ENCODE measurements at places on chromosomes 2 and 18. TPM values are rescaled to one million over a fixed set of nuclear protein-coding genes. Genes with fewer than 3 reads are reported as not detected.

ANKRD30BL gene
- total RNA-seq = not detected

SATB2 gene
- total RNA-seq = 14.8 TPM

ZNF804A gene
- total RNA-seq = 16.8 TPM

KCMF1 gene
- 93.0 TPM for total RNA-seq

MEX3C gene
- 68.2 TPM for total RNA-seq

FOXD4L1 gene
- total RNA-seq = 1.0 TPM

GREB1 gene
- 0.38 TPM for total RNA-seq

GNLY gene
- not detected for total RNA-seq

EPB41L5 gene
- total RNA-seq = 22.1 TPM

COLEC11 gene
- total RNA-seq = 0.51 TPM

DLX1 gene
- total RNA-seq = 13.5 TPM

CFAP65 gene
- total RNA-seq = not detected

DNA sequence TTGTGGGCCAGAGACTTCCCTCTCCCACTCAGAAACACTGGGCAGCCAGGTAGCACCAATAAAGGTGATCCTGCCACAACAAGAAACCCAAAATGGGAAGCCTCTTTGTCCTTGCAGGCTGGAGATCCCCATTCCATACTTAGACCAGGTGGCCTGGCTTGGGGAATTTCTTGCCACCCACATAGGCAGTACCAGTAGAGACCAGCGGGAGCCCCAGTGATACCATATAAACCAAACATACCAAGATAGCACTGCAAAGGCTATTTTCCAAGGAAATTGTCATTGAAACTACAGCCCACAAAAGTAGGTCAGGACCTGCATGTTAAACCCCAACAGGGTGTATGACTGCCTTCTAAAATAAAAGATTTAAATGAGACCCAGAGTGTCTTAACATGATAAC, 171.6 kb downstream of the DIS3L2 start:
- H3K27ac ChIP-seq = no peak overlapping the region
- H3K4me3 ChIP-seq = no peak overlapping the region
- no peaks in the 10 kb centered on the region for H3K27me3 ChIP-seq
- H3K36me3 ChIP-seq = peaks cover 8% of the 10 kb centered on the region

DNA sequence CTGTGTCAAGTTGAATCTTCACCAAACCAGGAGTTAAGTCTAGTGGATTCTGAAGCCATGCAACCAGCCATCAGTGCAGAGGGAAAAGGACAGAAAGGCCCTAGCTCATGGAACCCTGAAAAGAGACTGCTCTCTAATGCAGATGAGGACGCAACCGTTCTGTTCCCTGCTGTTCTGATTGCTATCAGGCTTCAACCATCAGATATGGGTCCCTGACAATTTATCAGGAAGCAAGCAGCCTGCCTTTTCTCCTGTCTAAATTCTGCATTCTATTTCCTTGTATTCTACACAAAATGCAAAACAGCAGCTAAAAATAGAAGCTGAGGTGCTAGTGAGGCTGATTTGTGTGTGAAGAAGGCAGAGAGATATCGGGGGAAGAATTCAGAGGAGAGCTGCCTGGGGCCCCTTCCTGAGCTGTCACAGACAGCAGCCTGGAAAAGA, 68.4 kb upstream of the RTN4 start:
- no peaks in the 10 kb centered on the region for H3K27me3 ChIP-seq
- DNase-seq = no peak
- H3K4me1 ChIP-seq = peaks cover 37% of the 10 kb centered on the region
- no peak overlapping the region for H3K4me3 ChIP-seq
- no peaks in the 10 kb centered on the region for H3K36me3 ChIP-seq

GRCh38 chr2:73947412-73948018, 20.8 kb downstream of the DGUOK start:
- H3K27ac ChIP-seq = no peak overlapping the region
- no peaks in the 10 kb centered on the region for H3K4me1 ChIP-seq
- H3K4me3 ChIP-seq = no peak overlapping the region
- no peaks in the 10 kb centered on the region for H3K27me3 ChIP-seq

DNA sequence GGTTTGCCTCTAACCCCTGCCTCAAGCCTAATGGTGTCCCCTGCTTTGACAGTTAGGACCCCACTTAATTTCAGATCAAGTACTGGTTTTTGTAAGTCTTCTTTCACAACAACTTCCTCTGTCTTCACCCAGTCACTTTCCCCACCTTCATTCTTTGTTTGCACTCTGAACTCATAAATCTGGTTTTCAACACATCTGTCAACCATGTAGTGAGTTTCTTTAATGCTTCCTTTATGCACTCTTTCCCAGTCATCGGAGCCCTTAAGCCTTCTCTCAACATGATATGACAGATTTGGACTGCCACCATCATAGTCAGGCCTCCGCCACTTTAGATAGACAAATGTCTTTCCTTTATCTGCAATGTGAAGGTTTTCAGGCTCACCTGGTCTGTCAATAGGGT, 109.1 kb downstream of the PLEKHA3 start:
- DNase-seq = no peak
- H3K4me1 ChIP-seq = no peaks in the 10 kb centered on the region
- no peak overlapping the region for H3K4me3 ChIP-seq
- H3K27me3 ChIP-seq = no peaks in the 10 kb centered on the region
- H3K36me3 ChIP-seq = peaks cover 33% of the 10 kb centered on the region

GRCh38 chr2:3929374-3929773, 226.0 kb downstream of the DCDC2C start:
- H3K36me3 ChIP-seq = no peaks in the 10 kb centered on the region
- no peaks in the 10 kb centered on the region for H3K4me1 ChIP-seq
- no peak for DNase-seq
- no peak overlapping the region for H3K4me3 ChIP-seq
- no peak overlapping the region for H3K27ac ChIP-seq

DNA sequence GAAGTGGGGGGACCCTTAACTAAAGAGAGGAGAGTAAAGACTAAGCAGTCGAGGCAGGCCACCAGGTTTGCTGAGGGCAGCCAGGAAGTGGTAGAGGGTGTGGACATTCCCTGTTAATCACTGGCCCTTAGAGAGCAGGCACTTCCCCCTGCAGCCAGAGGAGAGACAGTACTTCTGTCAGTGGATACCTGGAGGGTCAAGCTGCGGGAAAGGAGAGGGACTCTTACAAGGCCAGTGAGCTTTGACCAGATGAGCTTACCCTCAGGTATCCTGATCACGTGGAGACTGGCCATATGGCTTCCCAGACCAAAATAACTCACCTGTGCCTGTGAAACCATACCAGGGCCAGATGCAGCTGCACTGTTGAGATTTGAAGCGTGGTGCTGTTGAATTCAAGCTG, 28.6 kb downstream of the ITGA6 start:
- H3K36me3 ChIP-seq = no peaks in the 10 kb centered on the region
- H3K4me1 ChIP-seq = peaks cover 12% of the 10 kb centered on the region
- DNase-seq = no peak
- H3K4me3 ChIP-seq = no peak overlapping the region
- no peak overlapping the region for H3K27ac ChIP-seq

DNA sequence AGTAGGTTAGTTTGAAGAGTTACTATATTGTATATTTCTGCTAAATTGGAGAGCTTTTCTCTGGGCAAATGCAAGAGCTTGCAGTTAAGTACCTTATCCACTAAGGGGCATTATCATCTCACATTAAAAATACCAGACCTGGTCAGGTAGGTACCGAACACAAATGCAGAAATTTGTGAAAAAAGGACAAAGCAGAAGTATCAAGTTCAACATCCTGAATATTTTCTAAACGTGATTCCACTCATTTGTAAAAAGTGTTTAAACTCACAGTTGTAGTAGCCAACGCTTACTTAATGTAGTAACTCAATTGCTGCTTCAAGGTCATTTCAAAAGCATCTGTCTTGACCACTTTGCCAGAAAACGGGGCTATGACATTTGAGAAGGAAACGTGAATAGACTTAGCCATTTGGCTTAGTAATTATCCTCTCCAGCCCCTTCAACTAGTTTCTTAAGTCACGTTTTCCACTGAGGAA, 52.1 kb downstream of the CYRIA start:
- peaks cover 36% of the 10 kb centered on the region for H3K4me1 ChIP-seq
- no peak overlapping the region for H3K4me3 ChIP-seq
- peak; percentile 66 for DNase-seq
- H3K27ac ChIP-seq = peak overlapping the region; percentile 69

- peaks cover 30% of the 10 kb centered on the region for H3K36me3 ChIP-seq
- H3K27me3 ChIP-seq = no peaks in the 10 kb centered on the region
- H3K4me3 ChIP-seq = no peak overlapping the region
- H3K4me1 ChIP-seq = no peaks in the 10 kb centered on the region
These were observed 54.4 kb downstream of the CCDC88A start for GRCh38 chr2:55365303-55365702.

DNA sequence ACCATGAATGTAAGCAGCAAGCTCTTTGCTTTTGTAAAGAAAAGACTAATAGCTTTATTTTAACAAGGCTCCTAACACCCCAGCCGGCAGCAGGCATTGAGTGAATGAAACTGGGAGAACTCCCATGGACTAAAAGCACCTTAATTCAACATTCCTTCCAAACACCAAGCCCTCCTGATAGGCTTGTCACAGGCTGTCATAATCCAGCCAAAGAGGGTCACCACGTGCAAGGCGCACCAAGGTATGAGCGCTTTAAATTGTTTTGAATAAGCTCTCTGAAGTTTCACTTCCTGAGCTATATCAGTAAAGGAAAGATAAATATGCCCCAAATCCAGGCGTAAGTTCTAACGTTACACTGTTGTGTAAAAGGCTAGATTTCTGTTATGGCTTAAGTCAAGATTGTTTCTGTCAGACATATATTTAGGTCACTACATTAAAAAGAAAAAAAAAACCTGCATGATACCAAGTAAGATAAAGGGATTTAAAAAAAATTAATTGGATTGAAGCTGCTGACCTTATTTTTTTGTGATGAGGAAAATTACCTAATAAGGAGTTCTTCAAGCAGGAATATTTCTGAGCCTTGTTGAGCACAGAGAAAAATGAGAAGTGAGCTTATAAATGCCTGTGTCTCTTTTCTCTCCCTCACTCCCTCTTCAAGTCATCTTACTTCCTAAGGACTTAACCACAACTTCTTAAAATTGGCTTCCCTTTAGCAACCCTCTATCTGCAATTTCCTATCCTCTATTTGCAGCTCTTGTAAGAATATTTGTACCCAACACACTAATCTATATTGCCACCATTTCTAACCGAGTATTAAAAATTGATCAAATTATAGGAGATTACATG, 136.1 kb upstream of the NRP2 start:
- no peak overlapping the region for H3K27ac ChIP-seq
- H3K36me3 ChIP-seq = no peaks in the 10 kb centered on the region
- no peaks in the 10 kb centered on the region for H3K27me3 ChIP-seq
- H3K4me3 ChIP-seq = no peak overlapping the region
- DNase-seq = no peak
- peaks cover 4% of the 10 kb centered on the region for H3K4me1 ChIP-seq

DNA sequence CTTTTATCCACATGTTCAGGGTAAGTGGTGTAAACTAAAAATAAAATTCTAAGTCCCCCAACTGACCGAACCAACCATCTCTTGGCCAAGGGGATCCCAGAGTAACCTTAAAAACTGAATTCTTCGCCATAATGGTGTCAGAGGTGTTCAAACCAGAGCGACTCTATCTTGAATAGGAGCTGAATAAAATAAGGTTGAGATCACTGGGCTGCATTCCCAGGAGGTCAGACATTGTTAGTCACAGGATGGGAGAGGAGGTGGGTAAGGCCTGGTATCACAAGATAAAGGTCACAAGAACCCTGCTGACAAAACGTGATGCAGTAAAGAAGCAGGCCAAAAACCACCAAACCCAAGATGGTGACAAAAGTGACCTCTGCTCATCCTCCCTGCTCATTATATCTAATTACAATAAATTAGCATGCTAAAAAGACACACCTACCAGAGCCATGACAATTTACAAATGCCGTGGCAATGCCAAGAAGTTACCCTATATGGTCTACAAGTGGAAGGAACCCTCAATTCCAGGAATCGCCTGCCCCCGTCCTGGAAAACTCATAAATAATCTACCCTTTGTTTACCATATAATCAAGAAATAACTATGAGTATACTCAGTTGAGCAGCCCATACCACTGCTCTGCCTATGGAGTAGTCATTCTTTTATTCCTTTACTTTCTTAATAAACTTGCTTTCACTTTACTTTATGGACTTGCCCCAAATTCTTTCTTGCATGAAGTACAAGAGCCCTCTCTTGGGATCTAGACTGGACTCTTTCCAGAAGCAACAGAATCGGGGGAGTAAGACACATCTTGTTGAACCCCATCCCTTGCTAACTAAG, 302.4 kb downstream of the STK39 start:
- peaks cover 25% of the 10 kb centered on the region for H3K4me1 ChIP-seq
- no peak for DNase-seq
- H3K36me3 ChIP-seq = no peaks in the 10 kb centered on the region
- no peaks in the 10 kb centered on the region for H3K27me3 ChIP-seq

- DNase-seq = no peak
- H3K36me3 ChIP-seq = no peaks in the 10 kb centered on the region
- H3K27ac ChIP-seq = no peak overlapping the region
- H3K4me3 ChIP-seq = no peak overlapping the region
These were observed 71.0 kb upstream of the SP3 start for GRCh38 chr2:174035981-174036742.

DNA sequence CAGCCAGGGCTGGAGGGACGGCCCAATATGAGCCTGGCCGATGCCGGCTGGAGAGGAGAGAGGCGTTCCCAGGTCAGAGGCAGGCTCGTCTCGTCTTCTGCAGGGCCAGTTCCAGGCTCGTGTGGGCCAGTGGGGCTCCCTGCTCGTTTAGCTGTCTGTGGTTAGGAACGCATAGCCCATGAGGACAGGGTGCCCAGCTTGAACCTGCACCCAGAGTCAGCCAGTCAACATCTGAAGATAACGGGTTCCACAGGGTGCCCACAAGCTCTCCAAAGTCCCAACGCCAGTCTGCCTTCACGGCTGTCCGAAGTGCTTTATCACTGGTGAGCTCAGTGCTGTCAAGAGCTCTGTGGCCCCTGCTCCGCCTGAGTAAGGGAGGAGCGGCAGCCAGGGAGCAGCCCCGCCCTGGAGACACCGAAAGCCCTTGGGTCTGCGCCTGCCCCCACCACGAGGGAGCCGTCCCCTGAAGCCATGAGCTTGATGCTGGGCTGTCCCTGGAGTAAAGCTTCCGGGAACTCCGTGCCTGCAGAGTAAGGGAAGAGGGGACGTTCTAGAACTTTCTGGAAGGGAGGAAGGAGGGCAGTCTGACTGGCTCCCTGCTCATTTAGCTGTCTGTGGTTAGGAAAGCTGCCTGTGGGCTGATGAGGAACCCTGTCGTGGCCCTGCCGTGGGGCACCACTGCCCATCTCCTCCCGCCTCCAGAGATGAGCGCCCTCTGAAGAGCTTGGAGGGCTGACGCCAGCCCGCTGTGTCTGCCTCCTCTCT, 2.7 kb upstream of the HSBP1L1 start:
- H3K4me1 ChIP-seq = peaks cover 16% of the 10 kb centered on the region
- no peak overlapping the region for H3K4me3 ChIP-seq
- H3K27ac ChIP-seq = no peak overlapping the region
- H3K36me3 ChIP-seq = no peaks in the 10 kb centered on the region
- peak; percentile 31 for DNase-seq

DNA sequence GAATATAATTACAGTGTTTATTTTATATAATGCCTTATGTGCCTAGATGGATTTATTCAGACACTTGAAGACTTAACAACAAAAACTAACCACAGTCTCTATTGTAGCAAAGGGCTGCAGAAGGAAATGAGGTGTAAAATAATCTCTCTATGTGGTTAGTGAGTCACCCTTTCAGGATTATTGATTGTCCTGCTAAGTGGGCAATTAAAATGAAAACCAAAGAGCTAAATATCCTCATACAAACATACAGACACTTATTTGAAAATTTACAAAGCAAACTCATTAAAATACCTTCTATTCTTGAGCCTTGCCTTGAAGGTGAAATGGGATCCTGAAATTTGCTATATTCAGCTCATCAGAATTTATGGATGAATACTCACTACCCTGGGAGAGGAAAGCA, 27.7 kb upstream of the DCC start:
- no peaks in the 10 kb centered on the region for H3K36me3 ChIP-seq
- no peaks in the 10 kb centered on the region for H3K27me3 ChIP-seq
- H3K27ac ChIP-seq = no peak overlapping the region
- no peaks in the 10 kb centered on the region for H3K4me1 ChIP-seq
- H3K4me3 ChIP-seq = no peak overlapping the region

Data from SJCRH30 (cell line).